ENCODE measurements at places on chromosomes 5 and 9.

DNA sequence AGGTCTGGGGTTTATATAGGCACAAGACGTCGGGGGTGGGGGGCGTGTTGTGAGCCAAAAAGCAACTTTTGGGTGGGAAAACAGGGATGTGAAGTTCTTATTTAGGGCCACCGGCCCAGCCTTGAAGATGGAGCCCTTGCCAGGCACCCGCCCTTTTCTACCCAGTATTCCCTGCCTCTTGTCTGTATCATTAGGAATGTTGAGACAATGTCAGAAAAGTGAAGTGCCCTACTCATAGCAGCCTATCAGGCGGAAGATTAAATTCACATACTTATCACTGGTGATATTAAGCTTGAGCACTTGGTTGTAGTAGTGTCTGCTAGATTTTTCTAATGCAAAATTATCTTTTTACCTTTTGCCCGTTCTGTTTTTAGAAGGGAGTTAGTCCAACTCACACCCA lies 293.5 kb downstream of the CDH10 start:
- no peak for DNase-seq

- DNase-seq, result no peak
These were observed 11.4 kb upstream of the RGS3 start for GRCh38 chr9:113452113-113452605.

GRCh38 chr9:82129708-82130107 lies 141.1 kb downstream of the SPATA31D1 start:
- DNase-seq, result no peak

GRCh38 chr9:75360252-75360651 lies 271.9 kb downstream of the OSTF1 start:
- DNase-seq, result no peak

All from central memory CD4-positive, alpha-beta T cell (primary cell).